Activated T-cell treated with anti-CD3 and anti-CD28 coated beads for 24 hours (primary cell): ENCODE measurements at places on chromosomes 1 and 21.

- no peak for DNase-seq
Measured at GRCh38 chr1:84073266-84073665, 70.8 kb upstream of the PRKACB start.

DNA sequence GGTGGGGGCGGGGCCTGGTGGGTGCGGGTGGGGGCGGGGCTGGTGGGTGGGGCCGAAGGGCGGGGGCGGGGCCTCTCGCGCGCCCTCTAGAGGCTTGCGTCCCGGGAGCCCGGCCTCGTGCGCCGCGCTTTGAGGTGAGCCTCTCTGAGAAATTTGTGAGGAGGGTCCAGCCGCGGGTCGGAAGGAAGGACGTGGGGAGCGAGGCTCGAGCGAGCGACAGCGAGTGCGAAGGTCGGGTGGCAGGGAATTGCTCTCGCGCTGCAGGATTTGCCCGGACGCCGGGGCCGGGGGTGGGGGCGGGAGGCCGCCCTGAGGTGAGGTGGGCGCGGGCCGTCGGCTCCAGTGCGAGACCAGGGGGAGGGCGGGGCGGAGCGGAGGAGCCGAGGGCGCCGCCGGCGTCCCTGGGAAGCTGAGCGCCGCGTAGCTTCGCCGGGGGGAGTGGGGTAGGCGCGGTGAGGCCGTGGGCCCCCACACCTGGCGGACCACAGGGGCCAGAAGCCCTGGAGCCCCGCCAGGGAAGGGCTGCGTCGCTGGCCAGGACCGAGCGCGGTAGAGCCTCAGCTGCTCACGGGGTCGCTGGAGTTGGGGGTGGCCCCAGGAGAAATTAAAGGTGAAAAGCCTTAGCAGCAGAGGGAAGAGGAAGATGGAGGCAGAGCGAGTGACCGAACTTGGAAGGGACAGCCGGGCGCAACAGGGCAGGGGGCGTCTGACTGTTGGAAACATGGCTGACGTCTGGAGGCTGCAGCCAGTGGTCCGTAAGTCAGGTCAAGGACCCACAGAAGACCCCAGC, 754 bp upstream of the LSS start:
- DNase-seq, result no peak

DNA sequence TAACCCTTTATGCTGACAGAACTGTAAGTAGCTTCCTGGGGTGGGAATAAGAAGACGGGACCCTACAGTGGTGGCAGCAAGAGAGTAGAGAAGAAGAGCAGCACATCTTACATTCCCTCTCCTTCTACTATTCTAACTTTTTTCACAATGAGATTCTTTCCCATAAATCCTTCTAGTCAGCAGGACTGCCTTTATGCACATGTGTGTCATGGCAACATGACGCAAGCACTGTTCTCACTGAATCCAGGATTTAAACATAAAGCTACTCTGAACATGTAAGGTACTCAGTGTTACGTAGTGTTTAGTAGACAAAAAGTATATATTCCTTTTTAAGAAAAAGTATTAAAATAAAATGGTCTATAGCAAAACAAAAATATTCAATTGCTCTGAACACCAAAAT, 309.7 kb upstream of the LYPLAL1 start:
- no peak for DNase-seq

- DNase-seq, result no peak
Measured at GRCh38 chr1:201730611-201731010, 98.3 kb upstream of the IPO9 start.

- DNase-seq, result no peak
Measured at GRCh38 chr1:240608707-240609106, 3.2 kb downstream of the GREM2 start.

DNA sequence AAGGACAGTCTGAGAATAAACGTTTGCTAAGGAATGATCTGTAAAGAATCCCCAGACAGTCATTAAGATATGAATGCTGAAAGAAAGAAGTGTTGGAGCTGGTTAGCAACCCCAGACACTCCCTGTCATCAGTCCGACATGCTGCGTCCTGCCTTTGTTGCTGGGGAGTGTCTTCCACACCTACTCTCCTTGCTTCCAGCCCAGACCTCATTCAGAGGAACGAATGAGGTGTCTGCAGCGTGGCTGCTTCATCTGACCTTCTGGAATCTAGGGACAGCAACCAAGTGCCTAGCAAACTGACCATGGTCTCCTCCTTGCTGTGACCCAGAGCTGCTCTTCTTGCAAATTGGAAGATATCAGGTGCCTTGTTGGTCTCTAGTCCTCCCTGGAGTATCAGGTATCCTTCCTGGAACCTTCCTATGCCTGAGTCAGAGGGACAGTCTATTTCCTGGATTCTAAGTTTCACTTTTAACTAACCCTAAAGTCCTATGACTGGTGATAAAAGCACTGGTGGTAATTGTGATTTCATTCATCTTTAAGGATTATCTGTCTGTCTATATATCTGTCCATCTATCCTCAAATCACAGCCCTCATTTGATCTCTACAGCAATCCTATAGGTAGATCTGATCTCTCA, 45.3 kb downstream of the NFASC start:
- DNase-seq, result no peak

GRCh38 chr1:27042670-27043069, 30.0 kb upstream of the TENT5B start:
- DNase-seq, result no peak

GRCh38 chr1:202632241-202632640, 78.0 kb downstream of the SYT2 start:
- DNase-seq, result no peak

- DNase-seq, result no peak
Measured at GRCh38 chr1:97006044-97006661, 284.6 kb downstream of the PTBP2 start.

DNA sequence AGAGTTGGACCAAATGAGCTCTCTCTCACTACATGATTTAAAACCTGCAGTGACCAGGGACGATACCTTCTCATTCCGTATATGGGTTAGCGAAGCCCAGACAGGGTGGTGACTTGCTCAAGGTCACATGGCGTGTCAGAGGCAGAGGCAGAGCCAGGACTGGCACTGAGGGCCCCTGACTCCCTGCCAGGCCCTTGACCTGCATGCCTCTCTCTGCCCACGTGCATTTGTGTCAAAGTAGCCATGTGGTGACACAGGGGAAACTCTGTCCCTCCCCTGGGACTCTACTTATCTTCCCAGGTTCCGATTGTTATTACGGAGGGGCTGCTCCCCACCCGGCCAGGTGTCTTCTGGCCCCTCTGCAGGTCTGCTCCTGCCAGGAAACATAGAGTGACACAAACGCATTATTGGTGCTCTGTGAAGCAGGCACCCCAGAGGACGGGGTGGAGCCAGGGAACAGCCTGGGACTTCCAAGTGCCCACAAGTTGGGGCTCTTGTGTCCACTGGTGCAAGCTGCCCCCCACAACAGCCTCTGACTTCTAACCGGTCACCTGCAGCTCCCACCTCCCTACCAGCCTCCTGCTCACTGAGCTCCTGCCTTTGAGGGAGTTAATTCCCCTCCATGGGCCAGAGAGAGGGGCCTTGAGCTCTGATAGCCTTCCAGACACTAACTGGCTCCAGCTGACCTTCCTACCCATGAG, 7.3 kb upstream of the TINAGL1 start:
- DNase-seq, result no peak

- peak; percentile 14 for DNase-seq
Measured at GRCh38 chr21:25708467-25709065, 26.1 kb downstream of the ATP5PF start.

- DNase-seq, result no peak
Measured at GRCh38 chr1:160682983-160683865, 28.4 kb downstream of the CD48 start.

DNA sequence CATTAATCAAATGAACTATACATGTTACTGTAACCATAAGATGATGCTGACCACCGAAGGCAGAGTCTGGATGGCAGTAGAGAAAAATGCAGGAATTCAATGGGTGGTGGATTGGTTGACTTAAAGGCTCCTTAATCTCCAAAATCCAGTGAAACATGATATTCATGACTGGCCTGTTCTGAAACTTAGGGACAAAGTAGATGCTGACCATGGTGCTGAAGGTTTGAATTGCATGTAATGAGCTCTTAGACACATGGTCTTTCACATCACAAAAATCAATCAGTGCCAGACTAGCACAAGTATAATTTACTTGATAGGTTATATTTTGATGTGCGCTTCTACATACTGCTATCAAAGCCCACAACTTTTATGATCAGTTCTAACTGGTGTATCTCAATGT, 30.9 kb upstream of the NTMT2 start:
- DNase-seq, result no peak

- DNase-seq, result no peak
Measured at GRCh38 chr1:8938232-8938999, 7.3 kb upstream of the CA6 start.

DNA sequence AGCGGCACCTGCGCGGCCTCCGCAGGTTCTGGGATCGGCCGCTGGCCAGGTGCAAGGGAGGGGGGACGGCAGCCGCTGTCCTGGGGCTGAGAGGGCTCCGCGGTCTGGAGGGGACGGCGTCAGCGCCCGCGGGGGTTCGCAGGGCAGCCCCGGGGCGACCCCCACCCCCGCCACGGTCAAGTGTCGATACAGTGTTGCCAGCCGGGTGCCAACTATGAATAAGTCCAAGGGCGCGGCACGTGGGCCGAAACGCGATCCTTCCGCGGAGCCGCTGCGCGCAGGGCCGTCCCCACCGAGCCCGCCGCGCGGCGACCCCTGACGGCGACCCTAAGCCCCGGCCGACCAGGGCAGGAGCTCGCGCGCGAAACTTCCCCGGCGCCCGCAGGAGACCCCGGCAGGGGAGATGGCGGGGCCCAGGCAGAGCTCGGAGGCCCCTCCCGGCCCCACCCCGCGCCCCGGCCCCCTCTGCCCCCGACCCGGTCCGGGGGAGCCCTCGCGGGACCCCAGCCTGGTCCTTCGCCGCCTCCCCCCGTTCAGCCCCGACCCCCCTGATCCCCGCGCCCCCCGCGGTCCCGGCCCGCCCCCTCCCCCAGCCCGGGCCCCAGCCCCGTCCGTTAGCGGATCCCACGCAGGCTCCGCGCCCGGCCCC, 586 bp upstream of the AGPAT3 start:
- no peak for DNase-seq

DNA sequence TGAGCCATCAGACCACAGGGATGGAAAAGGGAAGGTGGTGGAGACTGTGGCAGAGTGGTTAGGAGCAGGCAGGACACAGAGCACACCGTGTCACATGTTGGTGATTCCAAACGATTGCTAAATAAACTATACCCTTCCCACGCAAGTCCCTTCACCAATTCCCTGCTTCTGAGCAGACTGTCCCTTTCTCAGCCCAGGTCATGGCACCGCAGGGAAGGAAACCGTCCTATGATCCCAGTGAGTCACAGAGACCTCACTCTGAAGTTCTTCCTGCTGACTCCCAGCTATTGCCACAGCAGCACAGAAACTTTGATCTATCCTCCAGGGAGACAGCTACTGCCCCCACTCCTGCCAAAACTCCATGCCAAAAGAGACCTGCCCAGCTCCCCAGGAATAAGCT, 19.2 kb downstream of the RIMS3 start:
- DNase-seq, result no peak

DNA sequence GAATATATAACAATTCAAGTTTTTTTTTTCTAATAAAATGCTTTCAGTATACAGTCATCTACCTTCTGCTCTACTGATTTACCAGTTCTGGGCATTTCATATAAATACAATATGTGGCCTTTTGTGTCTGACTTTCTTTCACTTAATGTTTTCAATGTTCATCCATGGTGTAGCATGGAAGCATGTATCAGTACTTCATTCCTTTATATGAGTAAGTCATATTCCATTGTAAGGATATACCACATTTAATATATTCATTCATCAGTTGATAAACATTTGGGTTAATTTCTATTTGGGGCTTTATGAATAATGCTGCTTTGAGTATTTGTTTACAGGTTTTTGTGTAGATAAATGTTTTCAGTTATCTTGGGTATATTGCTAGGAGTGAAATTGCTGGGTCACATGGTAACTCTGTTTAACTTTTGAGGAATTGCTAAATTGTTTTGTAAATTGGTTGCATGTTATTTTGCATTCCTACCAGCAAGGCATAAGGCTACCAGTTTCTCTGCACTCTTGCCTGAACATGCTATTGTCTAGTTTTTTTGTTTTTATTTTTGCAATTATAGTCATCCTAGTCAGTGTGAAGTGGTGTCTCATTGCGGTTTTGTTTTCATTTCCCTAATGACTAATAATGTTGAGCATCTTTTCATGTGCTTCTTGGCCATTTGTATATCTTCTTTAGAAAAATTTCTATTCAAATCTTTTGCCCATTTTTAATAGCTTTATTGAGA, 206.1 kb downstream of the TM2D1 start:
- DNase-seq, result no peak

DNA sequence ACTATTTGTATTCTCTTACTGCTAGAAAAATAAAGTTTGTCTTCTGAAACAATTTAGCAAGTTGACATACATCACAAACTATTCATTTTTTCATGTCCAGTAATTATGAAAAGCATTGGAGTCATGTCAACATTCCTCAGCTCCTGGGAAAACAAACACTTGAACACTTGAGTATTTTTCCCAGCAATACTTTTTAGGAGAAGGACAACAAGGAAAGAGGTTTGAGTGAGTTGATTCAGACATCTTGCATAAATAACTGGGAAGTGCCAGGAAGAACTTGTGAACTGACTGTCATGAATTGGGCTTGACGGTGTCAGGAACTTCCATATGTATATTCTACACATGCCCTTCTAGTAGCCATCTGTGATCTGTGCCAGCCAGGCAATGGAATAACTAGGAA, 195.6 kb downstream of the HMCN1 start:
- DNase-seq, result no peak

DNA sequence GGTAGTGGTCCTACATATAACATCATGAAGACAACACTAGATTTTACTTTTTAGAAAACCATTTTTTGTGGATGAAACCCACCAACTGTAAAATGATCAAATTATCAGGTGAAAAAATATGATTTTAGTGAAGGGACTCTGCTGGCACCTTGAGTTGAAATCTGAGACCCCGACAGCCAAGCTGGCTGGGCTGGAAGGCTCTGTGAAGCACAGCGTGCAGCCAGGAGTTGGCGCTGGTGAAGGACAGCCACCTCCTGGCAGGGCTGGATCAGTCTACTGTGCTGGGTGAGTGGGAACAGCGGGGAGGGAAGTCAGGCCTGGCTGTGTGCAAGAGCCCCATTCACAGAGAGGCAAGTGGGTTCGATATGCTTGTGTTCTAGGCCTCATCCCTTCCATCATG, 47.9 kb downstream of the DDAH1 start:
- no peak for DNase-seq
